EL (cell line): ENCODE measurements at places on chromosomes 4 and X.

GRCh38 chr4:22552812-22553211 is 36.9 kb upstream of the ADGRA3 start:
- peak; percentile 4 for DNase-seq

DNA sequence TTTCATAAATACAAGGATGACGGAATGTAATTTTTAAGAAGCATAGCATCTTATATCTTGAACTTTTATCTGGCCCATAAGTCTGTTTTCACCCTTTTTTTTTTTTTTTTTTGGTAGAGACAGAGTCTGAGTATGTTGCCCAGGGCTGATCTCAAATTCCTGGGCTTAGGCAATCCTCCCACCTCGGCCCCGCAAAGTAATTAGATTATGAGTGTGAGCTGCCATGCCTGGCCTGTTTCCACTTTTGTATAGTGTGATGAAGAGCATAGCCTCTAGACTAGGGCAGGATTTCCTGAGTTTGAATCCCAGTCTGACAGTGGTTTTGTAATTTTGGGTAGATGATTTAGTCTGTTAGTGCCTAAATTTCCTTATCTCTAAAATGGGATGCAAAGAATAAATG is 11.0 kb downstream of the STIM2 start:
- peak; percentile 53 for DNase-seq

GRCh38 chr4:84809946-84810345 is 156.5 kb downstream of the WDFY3 start:
- no peak for DNase-seq

GRCh38 chrX:470686-471085 is 84.0 kb upstream of the PPP2R3B start:
- no peak for DNase-seq

DNA sequence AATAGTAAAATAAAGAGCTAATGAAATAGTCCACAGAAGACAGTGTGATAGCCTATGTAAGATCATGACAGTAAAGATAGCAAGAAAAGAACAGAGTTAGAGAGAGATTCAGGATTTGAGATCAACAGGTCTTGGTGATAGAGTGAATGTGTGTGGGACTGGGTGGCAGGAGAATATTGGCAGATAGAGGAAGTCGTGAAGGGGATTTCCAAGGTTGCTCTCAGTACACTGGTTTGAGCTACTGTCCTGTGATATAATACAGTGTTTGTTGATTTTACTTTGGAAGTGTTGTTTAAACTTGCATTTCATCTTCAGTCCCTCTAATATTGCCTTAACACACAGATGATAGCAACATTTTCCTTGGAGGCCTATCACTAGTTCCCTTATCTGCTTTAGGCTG is 44.1 kb downstream of the DTHD1 start:
- no peak for DNase-seq

DNA sequence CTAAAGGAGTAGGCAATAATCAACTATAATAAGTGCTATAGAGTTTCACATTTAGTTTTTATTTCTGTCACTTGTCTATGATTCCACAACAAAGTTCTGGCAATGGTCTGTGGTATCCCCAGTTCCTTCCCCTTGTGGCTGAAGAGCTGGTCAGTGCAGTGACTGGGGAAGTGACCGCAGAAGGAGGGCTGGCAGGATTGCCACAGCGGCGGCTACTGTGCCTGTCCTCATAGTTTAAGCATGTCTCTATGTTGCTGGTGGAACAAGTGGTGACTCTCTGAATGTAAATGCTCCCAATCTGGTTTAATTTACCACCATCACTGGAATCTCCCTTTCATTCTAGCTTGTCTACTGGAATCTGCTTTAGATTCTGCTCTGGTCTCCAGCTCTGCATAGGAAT is 170.6 kb upstream of the GK2 start:
- DNase-seq, result no peak

GRCh38 chrX:50762578-50762977 is 51.4 kb downstream of the SHROOM4 start:
- no peak for DNase-seq

- DNase-seq, result no peak
These were observed 503.0 kb upstream of the AGA start for GRCh38 chr4:177945268-177945667.
